ENCODE measurements at places on chromosomes 7 and 10.

GRCh38 chr10:129809841-129810240 is 154.2 kb downstream of the EBF3 start:
- DNase-seq, result no peak

GRCh38 chr10:93074597-93075368 is 1.1 kb downstream of the CYP26A1 start:
- no peak for DNase-seq

- DNase-seq, result no peak
These were observed 432.1 kb downstream of the GLRX3 start for GRCh38 chr10:130568246-130568645.

GRCh38 chr10:68212721-68213352 is 19.1 kb downstream of the ATOH7 start:
- no peak for DNase-seq

GRCh38 chr7:54342458-54342857 is 199.7 kb upstream of the VSTM2A start:
- DNase-seq, result no peak

GRCh38 chr7:97555857-97556421 is 175.9 kb upstream of the TAC1 start:
- DNase-seq, result no peak

- no peak for DNase-seq
These were observed 523.7 kb upstream of the GALNT17 start for GRCh38 chr7:70608229-70608628.

- DNase-seq, result no peak
These were observed 196.3 kb upstream of the KLF6 start for GRCh38 chr10:3981300-3981699.

DNA sequence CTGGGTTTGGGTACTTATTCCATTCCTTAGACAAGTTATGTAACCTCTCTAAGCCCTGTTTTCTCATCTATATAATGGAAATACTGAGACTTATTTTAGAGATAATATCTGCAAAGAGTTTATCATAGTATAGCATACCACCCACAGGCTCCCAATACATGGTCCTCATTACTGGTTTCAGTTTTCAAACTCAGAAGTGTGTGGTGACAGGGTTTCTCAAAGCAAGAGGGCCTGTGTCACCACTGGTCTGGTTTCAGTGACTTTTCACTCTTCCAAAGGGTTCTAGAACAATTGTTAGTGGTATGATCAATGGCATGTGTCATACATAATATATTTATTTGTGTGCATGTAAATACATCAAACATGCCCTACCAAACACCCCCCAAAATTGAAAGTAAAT is 89.2 kb upstream of the BMPER start:
- DNase-seq, result no peak

DNA sequence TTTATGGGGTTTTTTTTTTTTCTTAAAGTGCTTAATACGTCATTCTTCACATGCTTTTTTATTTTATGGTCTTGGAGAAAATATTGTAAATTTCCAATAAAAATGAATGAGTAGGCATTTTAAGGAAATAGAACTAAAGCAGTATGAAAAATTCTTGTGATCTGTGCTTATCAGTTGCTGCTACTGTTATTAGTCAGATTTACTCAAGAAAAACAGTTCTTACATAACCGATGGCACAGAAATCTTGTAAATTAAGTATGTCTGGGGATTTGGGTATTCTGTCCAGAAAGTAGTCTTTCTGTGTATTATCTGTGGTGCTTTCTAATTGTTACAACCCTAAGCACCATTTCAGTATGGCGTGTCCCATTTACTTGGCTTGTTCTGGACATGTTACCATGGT is 64.7 kb downstream of the LRGUK start:
- DNase-seq, result no peak

- DNase-seq, result no peak
These were observed 30.3 kb upstream of the IL6 start for GRCh38 chr7:22696541-22697228.

DNA sequence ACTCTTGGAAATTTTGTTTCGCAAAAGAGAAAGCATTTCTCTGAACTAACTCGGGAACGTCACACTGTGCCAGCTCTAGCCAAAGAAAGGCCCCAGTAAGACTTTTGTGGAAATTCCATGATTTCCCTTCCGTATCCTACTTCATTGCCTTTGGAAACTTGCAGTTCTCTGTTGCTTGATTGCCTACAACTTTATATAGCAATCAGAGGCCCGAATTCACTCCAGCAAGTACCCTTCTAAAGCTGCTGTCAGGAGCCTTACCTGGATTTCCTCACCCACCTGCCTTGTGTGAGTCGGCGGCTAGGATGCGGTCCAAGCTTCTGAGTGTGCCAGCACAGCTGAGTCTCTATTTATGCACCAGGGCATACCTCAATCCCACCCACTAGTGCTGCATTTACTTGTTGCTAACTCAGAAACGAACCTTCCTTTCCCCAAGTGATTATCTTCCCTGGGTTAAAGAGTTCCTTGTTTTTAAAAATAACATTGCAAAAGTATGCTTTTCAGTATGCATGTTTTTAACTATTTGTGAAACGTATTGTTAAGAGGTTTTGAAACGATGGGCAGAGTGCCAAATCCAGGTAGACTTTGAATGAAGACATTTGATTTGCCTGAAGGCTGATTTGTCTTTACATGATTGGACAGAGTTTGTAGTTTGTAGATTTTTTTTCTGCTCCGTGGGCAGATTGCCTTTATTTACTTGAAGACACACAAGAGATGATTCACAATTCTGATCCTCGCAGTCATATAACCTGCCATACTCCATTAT is at the start of gene AGR2:
Gene AGR2, minus strand, starts transcription at position 326 of the 766 bp plus-strand sequence. CDS start 3,203 bp downstream, outside the sequence.
- DNase-seq, result no peak

Data from T-helper 22 cell (primary cell).